ENCODE measurements at places on chromosomes 12 and 14.

DNA sequence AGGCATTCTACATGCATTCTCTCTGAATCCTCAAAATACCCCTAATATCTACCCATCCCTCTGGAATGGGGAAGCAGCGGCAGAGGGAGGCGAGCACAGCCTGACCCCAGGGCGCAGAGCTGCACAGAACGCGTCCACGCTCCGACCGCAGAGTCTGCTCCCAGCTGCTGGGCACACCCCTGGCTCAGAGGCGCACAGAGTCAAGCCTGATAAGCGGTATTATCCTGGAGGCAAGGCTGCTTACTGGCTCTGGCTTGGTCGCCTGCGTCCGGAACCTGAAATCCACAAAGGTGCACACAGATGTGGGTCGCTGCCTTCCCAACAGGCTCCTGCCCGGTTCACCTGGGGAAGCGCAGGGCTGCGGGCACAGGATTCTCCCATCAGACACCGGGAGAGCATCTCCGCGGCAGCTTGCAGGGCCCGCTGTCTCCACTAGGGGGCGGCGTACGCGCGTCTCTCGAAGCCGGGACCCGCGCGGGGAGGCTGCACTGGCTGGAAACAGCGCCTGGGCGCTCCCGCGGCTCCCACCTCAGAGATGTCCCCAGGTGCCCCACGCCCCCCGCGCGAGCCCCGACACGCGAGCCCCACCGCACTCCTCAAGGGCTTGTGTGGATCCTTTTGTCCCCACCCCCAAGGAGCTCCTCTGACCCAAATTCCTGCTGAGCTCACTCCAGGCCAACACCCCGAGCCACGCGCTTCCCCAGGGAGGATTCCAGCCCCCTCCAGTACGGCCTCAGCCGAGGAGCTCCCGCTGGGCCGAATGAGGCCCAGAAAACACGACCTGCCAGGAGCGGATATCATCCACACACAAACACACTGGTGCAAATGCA is 120.1 kb upstream of the FZD10 start:
- H3K36me3 ChIP-seq, result no peaks in the 10 kb centered on the region
- H3K27ac ChIP-seq, result no peak overlapping the region
- no peak for DNase-seq
- no peaks in the 10 kb centered on the region for H3K27me3 ChIP-seq
- H3K4me1 ChIP-seq, result no peaks in the 10 kb centered on the region

GRCh38 chr12:74401966-74402365 is 135.7 kb upstream of the ATXN7L3B start:
- no peaks in the 10 kb centered on the region for H3K4me1 ChIP-seq
- DNase-seq, result no peak
- H3K27ac ChIP-seq, result no peak overlapping the region
- H3K36me3 ChIP-seq, result no peaks in the 10 kb centered on the region
- no peaks in the 10 kb centered on the region for H3K27me3 ChIP-seq

DNA sequence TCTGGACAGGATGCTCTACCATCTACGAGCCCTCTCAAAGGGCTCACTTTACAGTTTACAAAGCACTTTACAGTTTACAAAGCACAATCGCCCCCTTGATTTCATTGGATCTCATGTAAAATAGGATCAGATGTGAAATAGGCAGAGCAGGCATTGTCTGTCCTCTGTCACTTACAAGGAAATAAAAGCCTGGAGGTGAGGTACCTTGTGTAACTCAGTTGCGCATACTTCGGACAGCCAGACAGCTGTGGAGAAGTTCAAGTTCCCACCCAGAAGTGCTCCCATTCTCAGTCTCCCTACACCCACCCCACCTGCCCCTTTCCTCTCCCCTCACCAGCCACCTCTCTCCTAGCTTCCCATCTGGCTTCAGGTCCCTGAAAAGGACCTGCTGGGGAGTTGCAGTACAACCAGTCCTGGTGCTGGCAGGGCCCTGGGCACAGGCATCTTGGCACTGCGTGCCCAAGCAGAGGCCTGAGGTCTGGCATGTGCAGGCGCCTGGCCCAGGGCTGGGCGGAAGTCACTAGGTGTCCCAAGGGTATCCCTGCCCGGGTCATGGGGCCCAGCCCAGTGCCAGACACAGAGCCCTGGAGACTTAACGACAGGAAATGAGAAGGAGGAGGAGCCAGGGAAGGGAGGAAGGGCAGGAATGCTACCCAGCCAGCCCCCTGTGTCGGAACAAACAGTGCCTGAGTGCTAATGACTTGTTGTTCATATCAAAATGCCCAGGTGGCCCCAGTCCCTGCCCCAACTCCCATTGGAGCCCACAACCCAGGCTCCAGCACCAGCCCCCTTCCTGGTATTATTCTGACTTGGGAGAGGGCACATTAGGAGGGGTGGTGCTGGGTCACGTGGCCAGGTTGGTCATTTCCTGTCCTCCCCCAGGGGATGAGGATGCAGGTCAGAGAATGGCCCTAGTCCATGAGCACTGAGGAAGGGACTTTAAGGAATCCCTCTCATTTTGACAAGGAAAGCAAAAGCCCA is 5.4 kb downstream of the RAPGEF3 start:
- peaks cover 8% of the 10 kb centered on the region for H3K36me3 ChIP-seq
- no peaks in the 10 kb centered on the region for H3K27me3 ChIP-seq
- peaks cover 67% of the 10 kb centered on the region for H3K4me1 ChIP-seq
- no peak for DNase-seq

DNA sequence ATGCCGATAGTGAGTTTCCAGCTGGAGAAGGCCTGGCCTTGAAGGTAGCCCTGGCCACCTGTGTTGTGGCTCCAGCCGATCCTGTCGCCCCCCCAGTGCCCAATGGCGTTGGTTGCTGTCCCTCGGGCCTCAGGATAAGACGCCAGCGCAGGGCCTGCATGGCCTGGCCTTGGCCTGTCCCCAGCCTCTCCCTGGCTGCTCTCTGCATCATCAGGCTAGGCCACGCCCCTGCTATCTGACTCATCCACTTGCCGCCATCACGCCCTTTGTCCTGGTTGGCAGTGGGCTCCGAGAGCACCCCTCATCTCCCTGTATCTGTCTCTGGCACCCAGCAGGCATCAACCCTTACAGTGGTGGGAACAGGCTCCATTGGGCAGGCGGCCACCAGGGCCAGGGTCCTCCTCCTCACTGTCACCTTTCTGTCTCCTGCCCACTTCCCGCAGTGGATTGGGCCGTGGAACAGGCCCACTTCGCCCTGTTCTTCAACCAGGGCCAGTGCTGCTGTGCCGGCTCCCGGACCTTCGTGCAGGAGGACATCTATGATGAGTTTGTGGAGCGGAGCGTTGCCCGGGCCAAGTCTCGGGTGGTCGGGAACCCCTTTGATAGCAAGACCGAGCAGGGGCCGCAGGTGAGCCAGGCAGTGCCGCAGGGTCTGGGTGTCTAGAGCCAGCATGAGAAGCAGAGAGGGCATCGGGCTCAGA is 25.6 kb downstream of the ALDH2 start:
- H3K36me3 ChIP-seq, result no peaks in the 10 kb centered on the region
- no peak overlapping the region for H3K27ac ChIP-seq
- H3K4me1 ChIP-seq, result no peaks in the 10 kb centered on the region

- no peak overlapping the region for H3K27ac ChIP-seq
- H3K4me3 ChIP-seq, result no peak overlapping the region
Measured at GRCh38 chr12:107238296-107238695, 144.9 kb upstream of the CRY1 start.

GRCh38 chr14:101197595-101198397 is 294.3 kb upstream of the RTL1 start:
- H3K4me3 ChIP-seq, result no peak overlapping the region
- no peaks in the 10 kb centered on the region for H3K4me1 ChIP-seq
- no peaks in the 10 kb centered on the region for H3K27me3 ChIP-seq
- H3K27ac ChIP-seq, result no peak overlapping the region
- DNase-seq, result peak; percentile 82
- no peaks in the 10 kb centered on the region for H3K36me3 ChIP-seq

GRCh38 chr12:93860668-93861373 is 183.6 kb downstream of the CRADD start:
- peaks cover 5% of the 10 kb centered on the region for H3K4me1 ChIP-seq
- DNase-seq, result no peak
- H3K27me3 ChIP-seq, result no peaks in the 10 kb centered on the region
- H3K36me3 ChIP-seq, result no peaks in the 10 kb centered on the region
- no peak overlapping the region for H3K27ac ChIP-seq

DNA sequence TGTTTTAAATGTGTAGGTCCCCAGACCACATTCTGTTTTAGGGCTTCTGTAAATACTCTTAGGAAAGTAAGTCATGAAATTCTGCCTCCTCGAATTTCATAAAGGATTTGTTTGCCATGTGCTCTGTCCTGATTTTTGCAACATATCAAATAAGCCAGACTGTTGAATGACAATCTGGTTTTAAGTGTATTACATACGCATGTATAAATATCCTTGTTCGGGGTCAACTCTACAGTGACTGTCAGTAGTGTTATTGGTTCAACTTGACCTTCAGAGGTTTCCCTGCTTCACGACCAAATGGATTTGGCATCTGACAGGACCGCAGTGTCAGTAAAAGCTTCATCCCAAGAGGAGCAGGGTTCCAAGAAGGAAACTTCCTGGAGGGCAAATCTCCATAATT is 52.7 kb downstream of the PPM1A start:
- H3K27ac ChIP-seq, result no peak overlapping the region
- no peak overlapping the region for H3K4me3 ChIP-seq
- no peaks in the 10 kb centered on the region for H3K36me3 ChIP-seq
- no peaks in the 10 kb centered on the region for H3K4me1 ChIP-seq
- DNase-seq, result no peak
- H3K27me3 ChIP-seq, result no peaks in the 10 kb centered on the region

DNA sequence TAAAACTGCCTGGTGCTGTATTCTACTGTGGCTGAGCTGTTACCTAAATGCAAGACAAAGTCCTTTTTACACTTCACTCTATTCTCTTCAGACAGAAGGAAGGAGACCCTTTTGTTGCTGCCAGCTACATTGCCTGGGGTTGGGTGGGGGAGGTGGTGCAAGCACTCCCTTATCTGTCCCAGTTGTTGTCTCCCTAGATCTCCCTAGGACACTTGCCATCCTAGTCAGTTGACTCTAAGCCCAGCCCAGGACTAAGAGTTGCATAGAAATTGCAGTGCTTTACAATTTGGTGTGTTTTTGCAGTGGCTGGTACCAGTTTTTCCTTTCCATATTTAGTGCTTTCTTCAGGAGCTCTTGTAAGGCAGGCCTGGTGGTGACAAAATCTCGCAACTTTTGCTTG is 35.1 kb downstream of the SCYL2 start:
- no peak overlapping the region for H3K27ac ChIP-seq
- H3K4me3 ChIP-seq, result no peak overlapping the region
- no peaks in the 10 kb centered on the region for H3K4me1 ChIP-seq
- DNase-seq, result no peak
- peaks cover 38% of the 10 kb centered on the region for H3K36me3 ChIP-seq
- H3K27me3 ChIP-seq, result no peaks in the 10 kb centered on the region
